AG04449 (cell line): ENCODE measurements at places on chromosomes 4 and X.
A peak's percentile ranks its signal among the peaks of the same experiment; 100 is the strongest.

DNA sequence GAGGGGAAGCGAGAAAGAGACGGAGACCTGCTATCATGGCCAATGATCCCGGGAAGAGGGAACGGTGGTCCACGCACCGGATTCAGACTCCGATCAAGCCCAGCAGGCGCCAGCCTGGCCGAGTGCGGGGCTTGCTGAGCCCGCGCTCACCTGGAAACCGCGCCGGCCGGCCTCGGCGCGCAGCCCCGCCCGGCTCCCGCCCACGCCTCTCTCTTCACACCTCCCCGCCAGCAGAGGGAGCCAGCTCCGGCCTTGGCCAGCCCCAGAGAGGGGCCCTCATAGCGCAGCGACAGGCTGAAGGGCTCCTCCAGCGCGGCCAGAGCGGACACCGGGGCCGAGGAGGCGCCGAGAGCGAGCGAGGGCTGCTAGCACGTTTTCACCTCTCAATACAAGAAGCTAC, 36.8 kb upstream of the SPANXN2 start:
- DNase-seq = no peak

DNA sequence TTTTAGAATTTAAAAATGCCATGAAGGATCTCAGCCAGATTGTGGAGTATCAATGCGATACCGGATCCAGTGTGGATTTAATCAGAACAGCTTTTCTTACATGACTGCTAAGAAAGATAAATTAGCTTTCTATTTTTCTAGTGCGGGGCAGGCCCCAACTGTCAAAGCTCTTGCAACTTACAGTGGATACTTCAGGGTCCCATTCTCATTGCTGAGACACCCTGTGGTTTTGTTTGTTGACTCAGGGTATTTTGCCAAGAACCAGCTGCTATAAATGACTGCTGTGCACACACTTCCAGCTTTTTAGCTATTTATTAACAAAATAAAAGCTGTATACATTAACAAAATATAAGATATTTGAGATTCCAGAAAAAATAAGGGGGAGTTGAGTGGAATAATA, 166.4 kb downstream of the DCLK2 start:
- no peak for DNase-seq

GRCh38 chr4:77510367-77510766, 95.3 kb upstream of the CXCL13 start:
- DNase-seq = no peak

- DNase-seq = no peak
Observed at GRCh38 chr4:182449930-182450439, 206.8 kb downstream of the TENM3 start.

DNA sequence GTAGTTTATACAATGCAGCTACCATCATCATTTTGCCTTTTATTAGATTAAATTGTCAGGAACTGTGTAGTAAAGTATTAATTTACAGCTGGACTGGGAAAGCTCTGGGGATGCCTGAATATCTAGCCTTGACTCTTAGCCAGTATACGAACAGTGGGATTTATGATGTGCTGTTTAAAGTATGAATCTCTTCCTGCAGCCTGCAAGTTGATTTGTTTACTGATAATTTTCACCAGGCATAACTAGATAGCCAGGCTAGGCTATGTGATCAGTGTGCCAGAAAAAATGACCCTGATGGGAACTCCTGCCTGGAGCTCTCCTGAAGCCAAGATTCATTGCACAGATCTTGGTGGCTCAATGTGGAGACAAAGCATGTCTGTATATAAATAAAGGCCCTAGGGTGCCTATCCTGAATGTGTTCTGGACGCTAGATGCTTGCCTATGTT, 119.2 kb downstream of the SCLT1 start:
- DNase-seq = no peak

DNA sequence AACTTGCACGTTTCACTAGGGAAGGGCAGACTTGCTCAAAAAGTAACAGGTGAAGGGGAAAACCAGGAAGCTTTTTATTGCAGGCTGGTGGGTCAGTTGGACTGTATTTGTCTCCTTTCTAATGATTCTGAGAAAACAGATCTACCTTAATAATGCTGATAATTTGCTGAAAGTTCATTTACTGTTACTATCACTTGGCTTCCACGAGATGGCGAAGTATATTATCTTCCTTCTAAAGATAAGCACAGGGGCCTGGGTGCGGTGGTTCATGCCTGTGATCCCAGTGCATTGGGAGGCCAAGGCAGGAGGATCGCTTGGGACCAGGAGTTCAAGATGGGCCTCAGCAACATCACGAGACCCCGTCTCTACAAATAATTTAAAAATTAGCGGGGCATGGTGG, 16.4 kb downstream of the CCKAR start:
- DNase-seq = no peak

- no peak for DNase-seq
Observed at GRCh38 chrX:39492497-39493162, 605.1 kb downstream of the BCOR start.

- peak; percentile 14 for DNase-seq
Observed at GRCh38 chr4:41125558-41126311, 88.6 kb downstream of the APBB2 start.

- DNase-seq = no peak
Observed at GRCh38 chrX:16060252-16060651, 63.1 kb upstream of the GRPR start.

GRCh38 chr4:25092139-25092538, 61.4 kb upstream of the LGI2 start:
- no peak for DNase-seq

DNA sequence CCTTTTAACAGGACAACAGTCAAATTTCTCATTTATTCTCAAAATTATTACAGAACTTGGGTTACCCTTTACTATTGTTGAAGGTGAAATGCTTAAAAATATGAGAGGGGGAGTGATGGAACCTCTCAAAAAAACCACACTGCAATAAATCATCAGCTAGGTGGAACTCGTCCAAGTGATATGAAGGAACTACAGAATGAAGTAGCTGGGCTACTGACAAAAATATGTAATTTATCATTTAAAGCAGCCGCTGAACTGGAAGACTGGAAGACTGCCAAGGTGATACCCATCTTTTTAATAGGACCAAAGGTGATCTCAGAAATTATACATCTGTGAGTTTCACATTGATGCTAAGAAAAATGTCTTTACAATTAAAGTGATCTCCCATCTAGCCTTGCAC, 597.7 kb upstream of the TENM3 start:
- no peak for DNase-seq

- DNase-seq = no peak
Observed at GRCh38 chr4:127586922-127587571, 45.7 kb upstream of the INTU start.
